Germinal center (tissue), 1 donor: ENCODE measurements at places on chromosomes 11 and 22.

DNA sequence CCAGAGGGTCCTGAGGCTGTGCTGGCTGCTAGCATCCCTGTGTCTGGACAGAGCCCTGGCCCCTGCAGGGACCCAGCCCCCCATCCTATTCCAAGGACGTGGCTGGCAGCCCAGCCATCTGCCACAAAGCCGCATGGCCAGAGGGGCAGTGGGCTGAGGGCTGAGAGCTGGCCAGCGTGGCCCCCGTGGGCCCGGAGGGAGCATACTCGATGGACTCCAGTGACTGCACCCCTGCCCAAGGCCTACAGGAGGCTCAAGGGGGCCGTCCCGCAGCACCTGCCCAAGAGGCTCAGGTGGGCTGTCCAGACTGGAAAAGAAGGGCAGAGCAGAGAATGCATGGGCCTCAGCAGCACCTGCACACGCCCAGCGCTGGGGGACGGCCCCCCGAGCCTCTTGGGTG lies 13.1 kb downstream of the TSPAN4 start:
- DNase-seq = no peak

GRCh38 chr22:37126882-37127281 lies 17.4 kb upstream of the TMPRSS6 start:
- no peak for DNase-seq

- DNase-seq = no peak
Observed at GRCh38 chr11:9697766-9698165, 33.9 kb downstream of the SWAP70 start.

DNA sequence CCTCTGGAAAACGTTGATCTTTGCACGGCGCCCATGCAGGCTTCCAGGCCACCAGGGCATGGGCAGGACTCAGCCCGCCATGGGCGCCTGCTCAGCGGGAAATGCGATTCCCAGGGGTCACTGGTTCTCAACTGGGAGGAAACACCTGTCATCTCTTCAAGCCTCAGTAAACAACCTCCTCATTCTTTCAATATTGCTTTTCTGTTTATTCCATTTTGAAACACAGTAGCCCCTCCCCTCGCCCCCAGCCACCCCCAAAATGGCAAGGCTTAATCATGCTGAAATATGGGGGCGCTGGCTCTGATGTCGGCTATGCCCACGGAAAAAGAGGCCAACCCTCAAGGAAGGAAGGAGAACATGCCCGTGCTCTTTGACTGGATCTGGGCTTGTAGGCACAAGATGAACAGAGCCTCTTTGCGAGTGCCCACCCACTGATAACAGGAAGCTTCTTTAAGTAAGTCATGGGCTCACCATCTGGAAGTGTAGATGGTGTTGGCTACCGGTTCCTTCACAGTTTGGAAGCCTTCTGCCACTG lies 594 bp upstream of the POU2AF1 start:
- DNase-seq = peak; percentile 85

DNA sequence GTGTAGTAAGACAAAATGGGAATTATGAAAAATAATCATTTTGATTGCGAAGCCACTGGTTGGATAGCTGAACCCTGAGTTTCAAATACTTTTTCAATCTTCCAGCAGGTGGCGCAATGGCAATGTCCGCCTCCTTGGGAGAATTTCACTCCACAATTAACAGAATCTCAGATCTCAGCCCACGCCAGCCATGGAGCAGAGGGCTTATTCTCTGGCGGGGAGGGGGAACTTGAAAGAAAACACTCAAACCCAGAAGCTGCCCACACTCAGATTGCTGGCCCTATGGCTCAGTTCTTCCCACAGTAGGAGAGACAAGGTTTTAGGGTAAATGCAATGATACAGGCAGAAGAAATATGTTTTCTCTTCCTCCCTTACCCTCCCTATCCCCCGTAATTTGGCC lies 38.7 kb upstream of the RCN1 start:
- peak; percentile 40 for DNase-seq
